ENCODE measurements at places on chromosomes 2 and 18.

DNA sequence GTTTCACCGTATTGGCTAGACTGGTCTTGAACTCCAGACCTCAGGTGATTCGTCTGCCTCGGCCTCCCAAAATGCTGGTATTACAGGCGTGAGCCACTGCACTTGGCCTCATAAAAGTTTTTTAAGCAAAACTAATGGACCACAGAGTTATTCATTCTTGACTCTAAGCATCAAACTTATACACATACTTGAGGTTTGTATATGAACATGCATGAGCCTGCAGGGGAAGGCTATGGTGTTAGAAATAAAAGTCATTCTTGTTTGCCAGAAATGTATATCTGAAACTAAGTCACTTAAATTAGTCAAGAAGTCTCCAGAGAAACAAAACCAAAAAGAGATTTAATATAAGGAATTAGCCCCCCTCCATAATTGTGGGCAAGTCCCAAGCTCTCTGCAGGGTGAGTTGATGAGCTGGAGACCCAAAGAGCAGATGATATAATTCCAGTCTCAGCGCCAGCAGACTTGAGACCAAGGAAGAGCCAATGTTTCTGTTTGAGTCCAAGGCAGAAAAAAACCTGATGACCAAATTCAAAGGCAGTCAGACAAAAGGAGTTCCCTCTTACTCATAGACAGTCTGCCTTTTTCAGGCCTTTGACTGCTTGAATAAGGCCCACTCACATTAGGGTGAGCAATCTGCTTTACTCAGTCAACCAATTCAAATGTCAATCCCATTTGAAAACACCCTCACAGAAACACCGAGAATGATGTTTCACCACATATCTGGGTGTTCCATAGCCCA is 69.0 kb upstream of the DSG1 start:
- DNase-seq, result no peak

DNA sequence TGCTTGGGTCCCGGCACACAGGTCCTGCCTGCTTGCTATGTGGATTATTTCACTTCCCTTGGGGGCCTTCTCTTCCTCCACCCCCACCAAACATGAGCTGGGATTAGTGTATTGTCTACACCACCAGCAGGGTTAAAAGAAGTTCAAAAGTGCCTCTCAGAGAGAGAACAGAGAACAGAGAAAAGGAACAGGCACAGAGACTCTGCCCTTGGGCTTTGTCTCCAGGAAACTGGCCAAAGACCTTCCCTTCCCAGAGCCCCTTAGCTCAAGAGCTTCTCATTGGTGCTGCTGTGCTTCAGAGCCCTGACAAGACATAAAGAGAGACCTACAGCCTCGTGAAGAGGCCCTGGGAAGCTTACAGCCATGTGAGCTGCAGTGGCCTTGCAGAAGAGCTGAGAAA is 7.1 kb upstream of the FIGLA start:
- DNase-seq, result no peak

DNA sequence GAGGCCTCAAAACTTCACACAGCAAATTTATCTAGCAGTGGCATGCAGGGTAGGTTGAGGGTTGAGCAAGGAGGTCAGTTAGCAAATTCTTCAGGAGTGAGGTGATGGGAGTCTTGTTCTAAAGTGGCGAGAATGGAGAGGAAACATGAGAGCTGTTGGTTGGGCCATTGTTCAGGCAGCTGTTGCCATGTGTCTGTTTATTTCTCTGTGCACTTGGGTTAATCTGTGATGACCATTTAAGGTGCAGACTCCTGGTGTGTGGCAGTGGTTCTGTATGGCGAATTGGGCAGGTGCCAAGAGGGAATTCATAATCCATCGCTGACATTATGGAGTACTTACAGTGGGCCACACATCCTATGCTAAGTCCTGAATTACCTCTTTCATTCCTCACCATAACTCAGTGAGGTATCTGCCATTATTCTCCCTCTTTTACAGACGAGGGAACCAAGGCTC is 30.4 kb downstream of the TMEM178A start:
- DNase-seq, result no peak

DNA sequence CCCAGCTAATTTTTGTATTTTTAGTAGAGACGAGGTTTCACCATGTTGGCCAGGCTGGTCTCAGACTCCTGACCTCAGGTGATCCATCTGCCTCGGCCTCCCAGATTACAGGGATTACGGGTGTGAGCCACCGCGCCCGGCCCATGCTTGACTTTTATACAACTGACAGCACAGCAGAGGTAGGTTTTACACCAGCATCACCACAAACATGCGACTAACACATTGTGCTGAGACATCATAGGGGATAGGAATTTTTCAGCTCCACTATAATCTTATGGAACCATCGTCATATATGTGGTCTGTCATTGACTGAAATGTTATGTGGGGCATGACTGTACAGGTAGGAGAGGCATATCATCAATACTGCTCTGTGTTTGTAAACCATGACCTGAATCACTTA is 122.1 kb downstream of the THADA start:
- no peak for DNase-seq

- no peak for DNase-seq
These were observed 30.1 kb downstream of the TGIF1 start for GRCh38 chr18:3479978-3480509.

- DNase-seq, result no peak
These were observed 1023.4 kb upstream of the LRRTM1 start for GRCh38 chr2:81327911-81328310.

DNA sequence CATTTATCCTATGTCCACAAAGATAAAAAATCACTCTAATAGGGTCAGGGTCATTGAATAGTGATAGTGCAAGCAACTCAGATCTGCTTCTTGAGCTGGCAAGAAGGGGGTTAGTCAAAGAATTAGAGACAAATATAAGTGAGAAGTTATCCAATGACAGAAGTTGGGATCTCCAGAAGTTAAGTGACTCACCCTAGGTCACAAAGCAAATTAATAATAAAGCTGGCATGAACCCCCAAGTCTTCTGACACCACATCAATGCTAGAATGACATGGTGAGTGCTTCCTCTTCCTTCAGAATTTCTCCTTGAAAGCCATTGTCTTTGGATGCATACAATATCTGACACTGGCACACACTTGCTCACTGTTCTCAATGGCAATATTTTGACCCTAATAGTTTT is 343.5 kb downstream of the RIT2 start:
- no peak for DNase-seq

DNA sequence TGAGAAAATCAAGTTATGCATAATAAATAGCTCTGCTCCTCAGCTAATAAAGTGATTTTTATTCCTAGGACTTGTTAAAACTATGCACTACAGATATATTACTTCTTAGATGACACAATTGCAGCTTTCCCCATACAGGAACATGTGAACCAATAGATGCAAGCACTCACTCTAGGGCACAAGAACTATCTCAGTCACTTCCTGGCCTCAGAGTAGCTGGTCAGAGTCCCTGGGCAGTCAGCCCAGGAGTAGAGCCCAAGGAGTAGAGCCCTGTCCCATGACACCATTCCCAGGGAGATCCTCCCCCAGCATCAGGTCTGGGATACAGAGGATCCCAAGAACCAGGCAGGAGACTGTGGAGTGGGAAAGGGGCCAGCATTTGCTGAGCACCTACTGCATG is 2.7 kb downstream of the TNS1 start:
- no peak for DNase-seq

- no peak for DNase-seq
These were observed 101.5 kb upstream of the NEDD4L start for GRCh38 chr18:57942493-57942892.

DNA sequence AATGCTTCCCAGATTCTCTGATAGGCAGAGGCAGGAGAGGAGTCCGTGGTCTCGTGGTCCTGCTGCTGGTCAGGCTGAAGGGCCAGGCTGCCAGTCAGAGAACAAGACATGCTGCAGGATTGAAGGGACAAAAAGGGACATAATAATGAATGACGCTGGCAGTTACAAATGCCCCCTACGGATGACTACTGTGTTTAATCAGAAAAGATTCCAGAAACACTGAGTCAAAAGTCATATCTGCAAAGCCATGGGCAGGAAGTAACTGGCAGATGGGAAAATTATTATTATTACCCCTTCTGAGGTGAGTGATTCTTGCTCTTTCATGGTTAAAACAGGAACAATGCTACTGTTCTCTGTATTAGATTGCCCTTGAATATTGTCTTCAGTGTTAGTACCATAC is 19.0 kb downstream of the LCT start:
- DNase-seq, result no peak

- DNase-seq, result no peak
These were observed 579.4 kb upstream of the SLC8A1 start for GRCh38 chr2:41031282-41031681.

- DNase-seq, result no peak
These were observed 8.3 kb upstream of the RHOB start for GRCh38 chr2:20438334-20439192.

- no peak for DNase-seq
These were observed 629 bp downstream of the PRELID3A start for GRCh38 chr18:12408247-12408869.

DNA sequence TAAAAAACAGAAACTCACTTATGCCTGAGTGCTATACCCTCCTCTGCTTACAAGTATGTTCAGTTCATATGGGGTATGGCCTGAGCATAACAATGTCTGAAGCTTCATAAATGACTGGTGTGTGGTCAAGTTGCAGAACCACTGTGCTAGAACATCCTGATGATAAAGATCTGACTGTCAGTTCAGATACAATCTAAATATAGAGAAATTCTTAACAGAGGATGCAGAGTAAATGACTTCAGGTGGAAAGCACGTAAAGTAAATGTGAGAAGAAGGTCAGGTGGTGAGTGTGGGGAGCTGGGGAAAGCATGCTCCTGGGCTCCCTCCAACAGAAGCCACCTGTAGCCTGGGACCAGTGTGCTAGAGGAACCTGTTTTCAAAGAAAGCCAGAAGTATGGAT is 926.2 kb downstream of the TSN start:
- no peak for DNase-seq

DNA sequence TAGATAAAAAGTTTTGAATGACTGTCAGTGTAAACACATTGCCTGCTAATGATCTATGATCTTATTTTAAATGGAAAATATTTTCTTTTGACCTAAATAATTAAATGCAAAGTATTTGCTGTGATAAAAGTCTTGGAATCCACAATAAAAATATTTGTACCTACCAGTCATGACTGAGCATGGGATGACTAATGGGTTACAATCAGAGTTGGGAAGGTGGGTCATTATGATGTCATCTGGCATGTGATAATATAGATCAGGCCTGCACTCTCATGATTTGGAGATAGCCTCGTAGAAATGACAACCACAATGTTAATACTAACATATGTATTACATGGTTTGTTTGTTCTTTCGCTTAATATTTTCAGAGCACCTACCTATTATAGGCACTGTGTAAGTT is 848.8 kb upstream of the KLHL29 start:
- DNase-seq, result no peak

DNA sequence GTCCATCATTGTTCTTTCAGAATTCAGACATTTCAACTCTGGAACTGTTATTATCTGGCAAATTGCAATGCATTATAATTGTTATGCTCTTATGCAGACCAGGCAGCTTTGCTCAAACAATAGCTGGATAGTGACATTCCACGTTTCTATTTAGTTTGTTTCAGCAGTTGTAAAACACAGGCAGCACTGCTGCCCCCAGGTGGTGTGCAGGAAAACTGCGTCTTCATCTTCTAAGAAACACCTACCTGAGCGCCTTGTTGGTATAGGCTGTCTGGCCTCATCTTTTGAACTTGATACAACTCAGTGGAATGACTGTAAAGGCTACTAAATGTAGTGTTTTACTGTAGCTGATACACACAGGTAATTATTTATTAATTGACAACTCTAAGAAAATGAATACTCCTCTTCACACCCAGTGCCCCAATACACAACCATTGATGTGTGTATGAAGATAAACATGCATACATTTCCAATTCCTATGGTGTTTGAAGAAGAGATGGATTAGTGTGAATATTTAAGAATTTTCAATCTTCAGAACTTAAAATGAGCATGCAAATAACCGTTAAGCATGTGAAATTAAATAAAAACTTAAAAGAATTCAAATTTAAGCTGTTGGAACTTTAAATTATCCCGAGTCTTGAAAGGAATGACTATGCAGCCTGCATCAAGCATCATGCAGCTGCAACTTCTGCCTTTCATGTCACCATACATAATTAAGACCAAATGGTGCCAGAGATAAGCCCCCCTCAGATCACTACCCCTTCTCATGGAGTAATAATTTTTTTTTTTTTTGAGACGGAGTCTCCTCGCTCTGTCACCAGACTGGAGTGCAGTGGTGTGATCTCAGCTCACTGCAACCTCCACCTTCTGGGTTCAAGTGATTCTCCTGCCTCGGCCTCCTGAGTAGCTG is 85.6 kb downstream of the CD8B2 start:
- no peak for DNase-seq

GRCh38 chr2:230441227-230441897 is 25.4 kb downstream of the SP100 start:
- peak; percentile 31 for DNase-seq

DNA sequence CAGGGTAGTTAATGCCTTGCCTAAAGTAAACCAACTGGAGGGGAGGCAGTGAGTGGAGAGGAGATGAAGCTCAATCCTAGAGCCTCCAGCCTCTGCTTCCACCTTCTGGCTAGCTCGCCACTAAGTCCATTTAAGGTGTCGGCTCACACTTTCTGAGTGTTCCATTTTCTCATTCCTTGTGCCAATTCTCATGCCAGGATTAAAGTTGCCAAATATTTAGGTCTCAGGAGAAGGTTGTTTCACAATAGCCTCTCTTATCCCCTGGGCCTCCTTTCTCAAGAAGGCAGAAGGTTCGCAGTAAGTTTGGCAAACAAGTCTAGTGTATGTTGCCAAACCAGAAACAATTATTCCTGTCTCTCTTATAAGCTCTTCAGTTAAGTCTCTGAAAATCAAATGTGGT is 57.2 kb downstream of the TACR1 start:
- DNase-seq, result no peak

DNA sequence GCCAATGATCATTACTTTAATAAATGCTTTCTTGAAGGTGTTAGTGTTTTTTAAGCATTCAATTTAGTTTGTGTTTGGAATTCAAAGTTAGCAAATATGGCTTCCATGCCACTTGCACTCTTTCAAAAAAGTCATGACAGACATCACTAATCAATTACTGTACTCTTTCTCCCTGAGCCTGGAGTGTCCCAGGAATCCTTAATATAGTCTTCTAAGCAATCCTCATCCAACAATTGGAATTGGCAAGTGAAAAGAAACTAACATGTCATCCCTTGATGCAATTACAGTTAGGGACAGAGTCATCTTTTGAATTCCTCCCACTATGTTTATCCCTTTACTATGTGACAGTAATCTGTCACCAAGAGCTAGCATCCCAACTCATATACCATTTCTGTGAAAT is 29.7 kb upstream of the GPR55 start:
- DNase-seq, result no peak

DNA sequence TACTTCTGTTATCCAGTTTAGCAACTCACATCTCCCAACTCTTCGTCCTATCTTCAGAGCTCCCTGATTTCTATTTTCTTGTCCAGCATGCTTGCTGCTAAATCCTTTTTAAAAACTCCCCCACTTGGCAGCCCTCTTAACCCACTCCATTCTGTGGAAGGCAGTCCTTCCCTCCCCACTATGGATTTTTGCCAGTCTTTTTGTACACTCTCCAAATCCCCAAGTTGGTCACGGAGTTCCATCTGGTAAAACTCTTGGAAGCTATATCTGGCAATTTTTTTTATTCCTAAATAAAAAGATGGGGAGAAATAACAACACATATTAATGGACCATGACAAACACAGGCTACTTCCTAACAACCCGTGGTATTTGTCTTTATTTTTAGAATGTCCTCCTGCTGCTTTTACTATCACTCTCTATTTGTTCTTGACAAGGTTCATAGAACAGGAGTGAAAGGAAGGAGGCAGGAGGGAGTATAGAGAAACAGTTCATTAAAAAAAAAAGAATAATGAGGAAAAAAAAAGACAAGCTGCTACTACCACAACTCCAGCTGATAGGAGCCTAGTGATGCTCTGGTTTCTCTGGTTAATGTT is 120.0 kb upstream of the THSD7B start:
- no peak for DNase-seq

Measured in stimulated activated CD8-positive, alpha-beta memory T cell treated with anti-CD3 and anti-CD28 coated beads, Interleukin-7, amount 100 ng/mL, for 1 hour (primary cell).